Stimulated activated CD8-positive, alpha-beta memory T cell treated with anti-CD3 and anti-CD28 coated beads, Interleukin-15, amount 100 ng/mL, for 48 hours (primary cell): ENCODE measurements at places on chromosomes 6 and 20.

- peak; percentile 8 for DNase-seq
These were observed 544 bp upstream of the ACAT2 start for GRCh38 chr6:159761129-159761872.

- DNase-seq: no peak
These were observed 607.3 kb upstream of the CITED2 start for GRCh38 chr6:139981768-139982181.

DNA sequence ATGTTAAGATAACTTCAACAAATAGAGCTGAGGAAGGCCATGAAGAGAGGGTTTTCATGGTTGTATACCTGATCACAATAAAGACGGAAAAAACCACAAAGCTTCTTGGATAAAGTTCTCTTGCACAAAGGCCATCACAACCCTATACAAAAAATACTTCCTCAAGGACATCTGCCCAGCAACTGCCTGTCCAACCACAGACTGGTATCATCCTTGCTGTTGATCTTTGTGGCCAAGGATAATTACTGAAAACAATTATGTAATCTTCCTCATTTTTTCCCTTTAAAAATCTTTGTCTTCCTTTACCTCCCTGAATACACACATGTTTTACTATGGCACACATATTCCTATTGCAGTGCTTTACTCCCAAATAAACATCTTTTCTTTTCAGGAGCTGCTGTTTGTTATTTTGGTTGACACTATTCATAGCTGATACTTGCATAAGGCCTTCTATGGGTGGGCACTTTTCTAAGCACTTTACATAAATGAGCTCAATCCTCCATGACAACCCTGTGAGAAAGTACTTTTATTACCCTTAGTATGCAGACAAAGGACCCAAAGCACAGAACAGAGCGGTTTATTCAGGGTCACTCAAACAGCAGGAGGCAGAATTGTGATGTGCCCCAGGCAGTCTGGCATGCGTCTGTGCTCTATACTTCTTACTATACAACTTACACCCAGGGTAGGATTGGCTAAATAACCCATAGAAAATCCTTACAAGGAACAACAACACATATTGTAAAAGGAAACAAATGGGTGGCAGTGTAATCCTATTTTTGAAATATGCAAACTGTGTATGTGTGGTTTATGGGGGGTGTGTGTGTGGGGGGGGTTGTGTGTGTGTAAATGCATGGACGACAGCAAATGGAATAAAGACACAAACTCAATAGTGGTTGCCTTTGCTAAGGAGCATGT, 35.1 kb downstream of the SNRNP48 start:
- DNase-seq: no peak

- no peak for DNase-seq
These were observed 238.8 kb upstream of the SLC35B3 start for GRCh38 chr6:8674126-8674525.

DNA sequence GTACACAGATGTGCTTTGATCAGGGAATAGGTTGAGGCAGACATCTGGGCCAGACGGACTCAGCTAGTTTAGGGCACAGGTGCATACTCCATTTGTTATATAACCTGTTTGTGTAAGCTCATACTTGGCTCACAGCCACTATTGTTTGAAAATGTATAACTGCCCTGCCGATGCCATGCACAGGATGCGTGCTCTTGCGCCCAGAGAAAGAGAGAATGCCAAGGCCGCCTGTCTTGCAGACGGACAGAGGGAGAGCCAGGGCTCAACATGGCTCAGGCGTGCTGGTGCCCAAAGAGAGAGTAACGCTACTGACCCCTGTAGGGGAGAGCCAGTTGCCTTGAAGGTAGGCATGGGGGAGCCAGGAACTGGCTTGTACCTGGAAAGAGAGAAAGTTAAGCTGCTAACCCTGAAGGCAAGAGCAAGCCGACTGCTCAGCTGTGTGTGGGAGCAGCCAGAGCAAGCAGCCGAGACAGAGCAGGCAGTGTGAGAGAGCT, 57.7 kb downstream of the FAM229B start:
- DNase-seq: no peak

DNA sequence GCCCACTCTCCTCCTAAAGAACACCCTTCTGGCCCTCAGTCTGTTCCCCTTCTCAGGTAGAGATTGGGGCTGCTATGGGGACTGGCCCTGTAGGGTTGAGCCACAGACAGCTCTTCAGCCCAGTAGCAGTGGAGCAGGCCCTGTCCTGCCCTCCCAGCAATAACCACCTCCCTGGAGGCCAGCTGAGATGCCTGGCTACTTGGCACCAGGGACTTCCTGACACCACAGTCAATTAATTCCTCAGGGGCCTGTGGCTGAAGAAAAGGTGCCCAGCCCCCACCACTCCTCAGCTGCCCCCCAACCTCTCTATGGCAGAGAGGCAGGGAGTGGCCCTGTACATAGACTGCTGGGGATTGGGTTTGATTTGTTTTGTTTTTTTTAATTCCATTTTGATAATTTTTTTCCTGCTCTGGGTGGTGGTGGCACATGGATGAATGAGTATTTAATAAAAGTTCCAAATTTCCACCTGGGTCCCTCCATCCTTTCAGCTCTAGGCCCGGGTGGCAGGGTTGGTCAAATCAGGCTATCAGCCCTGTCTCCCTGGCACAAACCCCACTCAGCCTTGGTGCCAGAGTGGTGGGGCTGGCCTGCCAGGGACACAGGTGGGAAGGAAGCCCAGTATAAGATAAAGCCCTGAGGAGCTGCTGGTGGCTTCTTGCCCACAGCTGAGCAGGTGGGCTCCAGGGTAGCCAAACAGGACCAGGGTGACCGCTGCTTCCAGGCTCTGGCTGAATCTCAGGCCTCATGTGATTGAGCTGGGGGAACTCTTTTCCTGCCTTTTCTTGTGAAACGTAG, 1.9 kb upstream of the DEF6 start:
- no peak for DNase-seq

GRCh38 chr20:8842525-8842924, 226.4 kb upstream of the PLCB4 start:
- no peak for DNase-seq

GRCh38 chr6:47133230-47134000, 91.3 kb upstream of the ADGRF1 start:
- DNase-seq: no peak
